Stomach (tissue), 19 donors: ENCODE measurements at places on chromosomes 6 and 20. TPM values are rescaled to one million over a fixed set of nuclear protein-coding genes. Genes with fewer than 3 reads are reported as not detected.

DNA sequence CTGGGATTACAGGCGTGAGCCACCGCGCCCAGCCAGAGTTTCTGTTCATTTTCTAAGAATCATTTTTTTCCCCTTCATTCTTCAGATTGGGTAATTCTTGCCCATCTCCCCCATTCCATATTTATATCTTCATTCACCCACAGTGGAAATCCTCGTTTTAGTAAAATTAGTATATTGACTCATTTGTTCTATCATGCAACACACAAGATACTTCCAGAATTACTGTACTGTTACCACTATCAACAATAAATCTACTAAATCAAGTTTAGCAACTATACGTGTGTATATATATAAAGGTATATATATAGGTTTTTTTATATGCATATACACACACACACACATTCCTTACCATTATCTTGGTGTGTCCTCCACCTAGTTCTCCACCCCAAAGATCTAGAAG, 41.2 kb upstream of the KCNG1 start:
- no peak for DNase-seq

DNA sequence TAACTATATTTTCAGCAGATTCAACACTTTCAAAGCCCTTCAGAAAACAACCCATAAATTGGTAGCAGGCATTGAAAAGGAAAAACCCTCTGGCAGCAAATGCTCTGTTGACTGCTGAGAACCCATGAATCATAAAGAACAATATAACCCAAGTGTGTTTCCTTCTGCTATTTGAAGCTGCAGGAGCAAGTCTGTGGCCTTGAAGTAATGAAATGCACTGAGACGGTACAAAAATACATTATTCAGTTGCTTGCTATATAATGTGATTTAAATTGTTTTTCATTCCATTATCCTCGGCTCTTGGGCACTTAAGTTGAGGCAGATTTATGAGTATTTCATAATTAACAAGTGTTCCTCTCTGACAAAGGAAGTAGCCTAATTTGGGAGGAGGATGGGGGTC, 40.6 kb upstream of the SAMD5 start:
- DNase-seq = no peak

DNA sequence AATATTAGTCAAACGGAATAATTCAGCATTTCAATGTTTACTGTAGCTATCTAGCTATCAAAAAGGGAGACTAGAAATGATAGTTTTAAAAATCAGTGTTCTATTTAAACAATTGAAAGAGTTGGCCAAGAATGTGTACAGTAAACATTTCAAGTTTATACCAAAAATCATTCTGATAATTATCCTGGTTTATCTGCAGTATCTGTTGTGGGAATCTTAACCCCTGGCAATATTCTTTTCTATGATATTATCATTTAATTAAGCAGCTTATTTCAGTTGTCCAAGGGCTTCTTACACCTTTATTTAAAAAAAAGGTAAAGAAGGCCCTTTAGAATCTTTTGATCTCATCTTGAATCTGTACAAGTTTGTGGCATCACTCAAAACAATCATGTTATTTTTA, 125.1 kb downstream of the PHACTR1 start:
- DNase-seq = no peak

DNA sequence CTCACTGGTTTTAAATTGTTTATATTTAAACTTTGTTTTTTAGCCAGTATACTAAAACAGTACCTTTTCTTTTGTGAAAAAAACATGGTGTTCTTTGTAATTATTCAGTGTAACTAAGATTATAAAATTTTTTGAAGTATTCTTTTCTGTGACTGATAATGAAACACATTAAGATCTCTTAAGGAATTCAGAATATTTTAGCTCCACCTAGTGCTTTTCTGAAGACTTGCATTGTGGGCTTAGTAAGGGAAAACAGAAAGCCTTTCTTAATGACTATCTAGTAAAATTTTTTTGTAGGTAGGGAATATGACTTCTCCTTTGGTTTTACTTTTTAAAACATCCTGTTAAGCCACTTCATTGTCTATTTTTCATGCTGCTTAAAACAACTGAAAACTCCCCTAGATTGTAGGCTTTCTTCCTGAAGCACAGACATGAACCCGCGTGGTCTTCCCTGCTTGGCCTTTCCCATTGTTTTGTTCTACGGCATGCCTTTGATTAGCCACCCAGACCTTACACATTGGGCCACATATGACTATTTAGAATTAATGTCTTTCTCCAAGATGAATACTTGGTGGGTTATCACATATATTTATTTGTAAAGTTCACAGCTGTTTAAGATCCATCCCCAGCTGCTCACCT, 72.1 kb downstream of the AFDN start:
- no peak for DNase-seq

- peak; percentile 53 for DNase-seq
Observed at GRCh38 chr6:36318690-36319435, 17.8 kb downstream of the BNIP5 start.

DNA sequence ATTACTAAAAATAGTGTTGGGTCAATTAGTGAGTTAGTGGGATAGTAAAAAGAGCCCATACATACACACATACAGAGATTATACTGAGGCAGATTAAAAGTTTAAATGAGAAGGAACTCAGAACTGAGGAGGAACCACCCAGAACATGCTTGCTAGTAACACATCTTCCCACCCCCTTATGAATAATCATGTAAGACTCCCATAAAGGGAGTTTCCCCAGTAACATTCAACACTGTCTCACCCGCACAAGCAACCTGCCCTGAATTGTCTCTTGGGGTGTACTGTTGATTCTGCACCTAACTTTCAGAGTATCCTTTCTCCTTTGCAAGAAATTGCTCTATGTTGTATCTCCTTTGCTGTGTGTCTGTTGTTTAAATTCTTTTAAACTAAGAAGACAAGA, 11.1 kb upstream of the HLA-DQB2 start:
- DNase-seq = no peak

DNA sequence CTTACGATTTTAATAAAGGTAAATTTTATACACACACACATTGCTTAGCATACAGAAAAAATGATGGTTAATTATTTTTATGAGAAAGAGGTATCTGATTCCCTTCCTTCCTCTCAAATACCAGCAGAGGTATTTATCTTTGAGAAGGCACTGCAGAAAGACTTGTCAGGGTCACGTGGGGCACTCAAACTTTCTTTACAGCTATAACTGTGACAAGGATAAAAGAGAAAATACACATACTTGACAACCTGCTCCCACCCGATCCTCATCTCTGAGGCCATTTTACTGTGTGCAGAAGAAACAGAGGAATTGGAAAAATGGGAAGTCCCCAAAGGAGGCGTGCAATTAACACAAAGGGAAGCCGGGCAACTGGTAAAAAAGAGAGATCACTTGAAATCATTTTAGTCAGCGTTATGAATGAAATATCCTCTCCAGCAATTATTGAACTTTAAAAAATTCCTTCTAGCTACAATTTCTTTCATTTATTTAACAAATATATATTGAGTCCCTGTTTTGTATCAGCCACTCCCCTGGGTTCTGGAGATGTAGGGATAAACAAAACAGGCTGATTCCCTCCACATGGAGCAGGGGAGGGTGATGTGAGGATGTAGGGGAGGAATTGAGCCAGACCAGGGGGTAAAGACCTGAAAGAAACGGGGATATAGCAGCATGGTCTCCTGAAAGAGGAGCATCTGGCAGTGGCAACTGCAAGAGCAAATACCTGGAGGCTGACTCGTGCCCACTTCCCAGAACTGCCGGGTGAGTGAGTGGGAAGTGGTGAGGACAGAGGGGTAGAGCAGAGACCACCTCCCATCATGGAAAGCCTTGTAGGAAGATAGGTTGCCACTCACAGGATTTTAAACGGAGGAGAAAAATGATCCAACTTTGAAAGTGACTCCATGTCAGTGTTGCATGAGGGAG, 510.3 kb downstream of the KIF16B start:
- DNase-seq = no peak

DNA sequence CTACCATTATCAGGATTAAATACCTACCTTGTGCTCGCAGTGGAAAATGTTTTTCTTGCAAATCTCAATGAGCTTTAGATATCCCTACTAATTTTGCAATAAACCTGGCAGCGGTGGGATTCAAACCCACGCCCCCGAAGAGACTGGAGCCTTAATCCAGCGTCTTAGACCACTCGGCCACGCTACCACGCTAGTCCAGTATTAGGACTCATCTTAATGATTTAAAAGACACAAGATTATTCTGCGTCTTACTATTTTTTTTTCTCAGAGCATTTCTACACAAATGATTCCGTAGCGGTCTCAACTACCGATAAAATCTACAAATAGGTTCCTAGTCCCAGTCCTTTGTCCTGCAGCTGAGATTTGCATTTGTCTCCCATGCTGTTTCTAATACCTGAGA, 35.2 kb upstream of the ZSCAN23 start:
- no peak for DNase-seq

DNA sequence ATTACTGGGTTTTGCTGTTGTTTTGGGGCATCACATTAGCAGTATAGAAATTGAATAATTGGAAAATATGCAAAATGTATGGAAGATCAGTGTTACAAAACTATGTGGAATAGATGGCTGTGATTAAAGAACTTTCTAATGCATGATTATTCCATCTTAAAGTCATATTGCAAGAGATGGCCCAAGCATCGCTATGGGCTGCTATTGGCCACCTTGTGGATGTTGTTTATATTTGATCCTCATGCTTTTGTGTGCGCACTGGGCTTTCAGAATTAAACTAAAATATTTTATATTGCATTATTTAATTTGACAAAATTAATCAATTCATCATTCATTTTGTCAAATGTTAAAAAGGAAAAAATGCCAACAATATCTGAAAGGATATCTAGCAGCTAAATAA, 16.1 kb upstream of the HMGN3 start:
- DNase-seq = no peak

GRCh38 chr6:165268987-165269386, 40.4 kb downstream of the C6orf118 start:
- no peak for DNase-seq

The WFDC2 gene
- not detected for total RNA-seq

The HAO1 gene
- not detected for total RNA-seq

The KIF25 gene
- not detected for total RNA-seq

The WDR27 gene
- 61.8 TPM for total RNA-seq

The SLC9A8 gene
- 18.0 TPM for total RNA-seq

The MEI4 gene
- not detected for total RNA-seq

The FRK gene
- total RNA-seq = 4.7 TPM
